ENCODE measurements at places on chromosomes 16 and 17. TPM values are rescaled to one million over a fixed set of nuclear protein-coding genes. Genes with fewer than 3 reads are reported as not detected.

Gene GEMIN4
- total RNA-seq = 36.1 TPM

- no peak for DNase-seq
These were observed 90.7 kb upstream of the CREBBP start for GRCh38 chr16:3971261-3971660.

- no peak for DNase-seq
These were observed 14.9 kb upstream of the C16orf54 start for GRCh38 chr16:29760567-29761279.

DNA sequence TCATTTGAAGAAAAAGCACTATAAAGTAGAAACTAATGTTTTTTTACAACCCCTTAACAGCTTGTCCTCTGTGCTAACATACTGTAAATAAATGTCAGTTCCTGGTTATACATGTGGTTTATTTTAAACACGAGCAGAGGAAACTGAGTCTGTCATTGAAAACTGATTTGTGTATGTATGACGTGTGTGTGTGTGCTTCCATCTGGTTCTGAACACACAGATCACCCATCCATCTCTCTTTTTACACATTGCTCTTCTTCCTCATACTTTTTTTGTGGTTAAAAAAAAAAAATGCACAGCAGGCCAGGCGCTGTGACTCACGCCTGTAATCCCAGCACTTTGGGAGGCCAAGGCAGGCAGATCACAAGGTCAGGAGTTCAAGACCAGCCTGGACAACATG is 49.5 kb downstream of the ZNF423 start:
- DNase-seq = no peak

Data from neural crest cell (in vitro differentiated cells).